ENCODE measurements at places on chromosomes 1 and 21. TPM values are rescaled to one million over a fixed set of nuclear protein-coding genes. Genes with fewer than 3 reads are reported as not detected.

The TEX38 gene
- total RNA-seq: not detected

The SDF4 gene
- total RNA-seq: 72.2 TPM

The TAL1 gene
- not detected for total RNA-seq

The MIS18A gene
- total RNA-seq: 53.0 TPM

The BRINP3 gene
- total RNA-seq: not detected

The SLC9C2 gene
- total RNA-seq: not detected

The F13B gene
- total RNA-seq: not detected

The CFAP74 gene
- total RNA-seq: 0.20 TPM

The SAMD13 gene
- total RNA-seq: 1.8 TPM

The PDE4B gene
- total RNA-seq: 13.9 TPM

The CTNNBIP1 gene
- total RNA-seq: 49.5 TPM

The WDR77 gene
- 66.0 TPM for total RNA-seq

The TNFRSF4 gene
- not detected for total RNA-seq

The KCNA10 gene
- not detected for total RNA-seq

The CD1E gene
- total RNA-seq: not detected

The MOB3C gene
- total RNA-seq: 5.8 TPM

The OLIG2 gene
- total RNA-seq: not detected

The BSND gene
- total RNA-seq: 0.43 TPM

The BGLAP gene
- total RNA-seq: 1.2 TPM

The MYOM3 gene
- total RNA-seq: 0.36 TPM

The ZNF362 gene
- total RNA-seq: 30.0 TPM

The GTF2B gene
- 15.6 TPM for total RNA-seq

The CASZ1 gene
- total RNA-seq: 6.1 TPM

The KIF21B gene
- 26.5 TPM for total RNA-seq

The GBP5 gene
- not detected for total RNA-seq

The OPTC gene
- total RNA-seq: 0.78 TPM

The ARID4B gene
- total RNA-seq: 28.8 TPM

The GPR37L1 gene
- total RNA-seq: 0.13 TPM

The FCRLB gene
- 0.15 TPM for total RNA-seq

The ILDR2 gene
- total RNA-seq: 1.5 TPM

Data from H1 (cell line).